A673 (cell line): ENCODE measurements at places on chromosomes 16 and 17. TPM values are rescaled to one million over a fixed set of nuclear protein-coding genes. Genes with fewer than 3 reads are reported as not detected.

DNA sequence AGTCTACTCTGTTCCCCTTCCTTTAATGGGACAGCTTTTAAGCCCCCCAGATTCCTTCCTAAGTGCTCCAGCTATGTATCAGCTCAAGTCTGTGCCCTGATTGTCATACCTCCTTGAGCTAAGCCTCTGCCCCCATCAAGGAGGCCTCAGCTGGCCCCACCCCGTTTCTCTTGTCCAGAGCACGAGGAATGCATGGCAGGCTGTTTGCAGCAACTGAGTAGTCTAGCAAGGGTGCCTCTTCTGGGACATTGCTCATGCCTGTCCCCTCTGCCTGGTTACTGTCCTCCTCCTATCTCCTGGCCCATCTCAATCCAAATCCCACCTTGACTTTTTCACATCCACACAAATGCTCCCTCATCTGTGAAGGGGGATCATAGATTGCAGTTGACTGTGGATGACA lies 27.8 kb upstream of the TMEM220 start:
- DNase-seq, result no peak
- H3K4me1 ChIP-seq, result no peaks in the 10 kb centered on the region
- no peaks in the 10 kb centered on the region for H3K36me3 ChIP-seq
- no peak overlapping the region for H3K27ac ChIP-seq

Gene CSF3
- not detected in 2 replicates for total RNA-seq

GRCh38 chr16:86994215-86994614 lies 323.0 kb downstream of the C16orf95 start:
- no peaks in the 10 kb centered on the region for H3K4me1 ChIP-seq
- H3K36me3 ChIP-seq, result no peaks in the 10 kb centered on the region
- H3K27me3 ChIP-seq, result peaks cover 73% of the 10 kb centered on the region
- no peak overlapping the region for H3K27ac ChIP-seq

Gene AOC3
- total RNA-seq, result 0.62 and 0.70 TPM in 2 replicates

GRCh38 chr16:66933776-66934137 lies 445 bp downstream of the CIAO2B start:
- H3K27ac ChIP-seq, result peak overlapping the region; percentile 92
- H3K4me3 ChIP-seq, result peak overlapping the region; percentile 80
- H3K36me3 ChIP-seq, result no peaks in the 10 kb centered on the region
- no peaks in the 10 kb centered on the region for H3K27me3 ChIP-seq
- peaks cover 21% of the 10 kb centered on the region for H3K4me1 ChIP-seq
- no peak for DNase-seq
